HTR-8/SVneo (cell line): ENCODE measurements at places on chromosomes 7 and 10.

DNA sequence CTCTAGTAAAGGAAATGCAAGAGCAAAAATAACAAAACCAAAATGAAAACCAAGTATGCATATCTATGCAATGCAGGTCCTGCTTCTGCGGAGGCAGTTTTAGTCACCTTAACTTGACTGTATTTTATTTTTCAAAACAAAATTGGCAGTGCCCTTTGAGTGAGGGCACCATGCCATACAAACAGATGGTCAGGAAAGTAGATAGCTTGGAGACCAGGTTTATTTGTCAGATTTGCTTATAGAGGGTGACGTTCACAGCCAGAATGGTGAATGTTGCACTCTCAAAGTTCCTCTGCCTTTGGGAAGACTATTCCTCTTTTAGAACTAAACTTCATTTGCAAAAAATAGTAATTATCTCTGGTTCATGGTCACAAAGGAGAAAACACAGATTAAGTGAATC lies 801.9 kb downstream of the ANKRD7 start:
- no peak for DNase-seq

- DNase-seq = no peak
Observed at GRCh38 chr7:154931906-154932305, 71.0 kb downstream of the PAXIP1 start.

- peak; percentile 45 for DNase-seq
Observed at GRCh38 chr10:60480865-60481563, 91.3 kb upstream of the ANK3 start.

GRCh38 chr7:2154121-2154520 lies 78.6 kb downstream of the MAD1L1 start:
- DNase-seq = no peak

GRCh38 chr7:143356414-143357050 lies 6.0 kb downstream of the FAM131B start:
- no peak for DNase-seq

- DNase-seq = no peak
Observed at GRCh38 chr7:34109936-34110780, 204.8 kb downstream of the BMPER start.

GRCh38 chr7:135772639-135773222 lies 24.1 kb upstream of the FAM180A start:
- DNase-seq = no peak

GRCh38 chr10:91521439-91521838 lies 111.3 kb downstream of the HECTD2 start:
- DNase-seq = no peak

DNA sequence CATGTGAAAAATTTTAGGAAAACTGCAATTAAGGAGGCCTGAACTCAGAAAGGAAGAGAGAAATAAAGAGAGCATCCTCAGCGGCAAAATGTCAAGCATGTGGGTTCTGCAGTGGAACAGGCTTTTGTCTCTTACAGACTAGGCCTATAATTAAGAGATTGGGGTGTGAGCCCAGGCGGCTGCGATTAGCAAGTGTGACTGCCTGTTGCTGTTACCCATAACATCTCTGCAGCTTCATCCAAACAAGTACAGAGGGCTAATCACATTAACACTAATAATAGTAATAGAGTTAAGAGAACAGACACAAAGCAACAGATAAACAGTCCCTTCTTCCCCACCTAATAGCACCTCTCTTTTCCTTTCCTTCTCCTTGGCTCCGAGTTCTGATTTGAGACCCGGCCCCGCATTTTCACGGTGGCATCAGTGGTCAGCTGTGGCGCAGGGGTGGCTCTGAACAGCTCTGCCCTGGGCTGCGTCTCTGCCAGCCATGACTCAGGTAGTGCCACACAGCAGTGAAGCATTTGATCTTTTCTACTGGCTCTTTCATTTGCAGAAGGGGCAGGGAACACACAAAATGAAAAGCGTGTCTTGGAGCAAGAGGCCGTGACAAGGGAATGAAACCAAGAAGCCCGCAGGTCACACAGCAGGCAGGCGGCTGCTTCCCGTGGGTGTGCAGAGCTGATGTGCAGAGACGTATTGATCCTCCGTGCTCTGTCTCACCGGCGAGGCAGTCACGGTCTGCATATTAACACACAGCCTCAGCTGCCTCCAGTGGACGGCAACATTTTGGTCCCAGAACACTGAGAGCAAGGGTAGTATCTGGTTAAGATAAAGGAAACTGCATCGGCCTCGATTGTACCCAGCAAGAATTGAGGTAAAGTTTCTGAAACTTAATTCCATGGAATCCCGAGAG lies 103.1 kb downstream of the KLF6 start:
- no peak for DNase-seq

DNA sequence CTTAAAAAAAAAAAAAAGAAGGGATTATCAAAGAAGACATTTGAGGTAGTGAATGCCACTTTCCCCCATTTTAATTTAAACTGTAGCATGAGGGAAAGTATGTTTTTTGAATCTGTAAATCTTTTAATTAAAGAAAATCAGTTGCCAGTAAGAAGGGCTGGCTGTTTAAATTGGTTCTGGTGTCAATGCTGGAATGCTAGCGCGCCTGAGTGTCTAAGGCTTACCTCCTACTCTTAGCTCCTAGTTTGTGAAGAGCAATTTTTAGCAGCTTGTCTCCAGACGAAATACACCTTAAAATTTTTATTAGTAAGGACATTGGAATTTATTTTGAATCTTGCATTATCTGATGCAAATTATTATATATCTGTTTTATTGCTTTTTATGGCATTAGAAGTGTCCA lies 54.1 kb downstream of the UBE3C start:
- no peak for DNase-seq

DNA sequence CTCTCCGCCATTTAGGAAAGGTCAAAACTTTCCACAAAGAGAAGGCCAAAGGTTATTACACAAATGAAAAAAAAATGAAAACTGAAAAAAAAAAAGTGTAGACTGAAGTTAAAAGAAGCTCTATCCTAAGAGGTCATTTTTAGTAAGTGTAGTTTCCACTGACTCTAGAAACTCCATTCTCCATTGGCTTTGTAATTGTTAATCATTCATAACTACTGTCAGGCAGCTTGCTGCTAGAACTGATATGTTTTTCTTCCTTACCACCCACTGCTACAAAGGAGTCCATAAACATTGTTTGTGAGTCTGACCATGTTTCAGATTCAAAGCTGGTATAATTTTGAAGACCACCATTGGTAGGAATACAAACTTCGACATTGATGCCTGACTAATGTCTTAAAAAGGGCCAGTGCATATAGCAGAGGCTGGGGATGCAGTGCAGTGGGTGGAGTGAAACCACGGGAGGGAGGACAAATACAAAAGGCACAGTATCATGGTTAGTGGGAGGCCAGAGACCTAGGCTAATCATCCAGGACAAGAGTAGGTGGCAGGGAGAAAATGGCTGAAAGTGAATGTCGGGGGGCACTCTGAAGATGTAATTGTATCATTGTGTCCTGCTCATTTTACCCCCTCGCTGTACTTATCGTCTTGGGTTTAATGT lies 16.9 kb upstream of the DYNC1I1 start:
- no peak for DNase-seq

DNA sequence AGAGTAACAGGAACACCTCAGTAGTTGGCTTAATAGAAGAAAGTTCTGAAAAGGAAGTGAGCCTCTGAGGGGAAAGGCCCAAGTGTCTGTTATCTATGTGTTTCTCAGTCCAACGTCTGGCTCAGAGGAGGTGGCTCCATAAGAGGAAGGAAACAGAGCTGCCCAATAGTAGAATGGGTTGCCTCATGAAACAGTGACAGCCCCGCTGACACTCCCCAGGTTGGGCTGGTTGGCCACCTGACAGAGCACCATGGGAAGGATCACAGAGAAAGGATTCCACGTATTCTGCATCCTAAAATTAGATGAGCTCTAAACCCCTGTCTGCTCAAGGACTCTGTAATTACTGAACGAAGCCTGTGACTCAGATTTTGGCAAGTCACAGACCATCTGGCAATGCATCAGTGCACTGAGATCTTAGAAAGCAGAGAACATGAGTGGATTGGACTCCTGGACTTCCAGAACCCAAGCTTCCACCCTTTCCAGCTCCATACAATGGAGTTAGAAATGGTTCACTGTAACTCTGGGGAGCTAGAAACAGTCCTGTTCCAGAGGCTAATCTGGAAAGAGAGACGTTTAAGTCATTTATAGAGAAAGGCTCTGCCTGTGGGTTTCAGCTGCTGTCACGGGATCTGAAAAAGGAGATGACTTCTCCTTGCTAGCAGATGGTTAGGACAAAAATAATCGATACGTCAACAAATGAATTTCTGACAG lies 2.9 kb downstream of the PKD2L1 start:
- DNase-seq = no peak

DNA sequence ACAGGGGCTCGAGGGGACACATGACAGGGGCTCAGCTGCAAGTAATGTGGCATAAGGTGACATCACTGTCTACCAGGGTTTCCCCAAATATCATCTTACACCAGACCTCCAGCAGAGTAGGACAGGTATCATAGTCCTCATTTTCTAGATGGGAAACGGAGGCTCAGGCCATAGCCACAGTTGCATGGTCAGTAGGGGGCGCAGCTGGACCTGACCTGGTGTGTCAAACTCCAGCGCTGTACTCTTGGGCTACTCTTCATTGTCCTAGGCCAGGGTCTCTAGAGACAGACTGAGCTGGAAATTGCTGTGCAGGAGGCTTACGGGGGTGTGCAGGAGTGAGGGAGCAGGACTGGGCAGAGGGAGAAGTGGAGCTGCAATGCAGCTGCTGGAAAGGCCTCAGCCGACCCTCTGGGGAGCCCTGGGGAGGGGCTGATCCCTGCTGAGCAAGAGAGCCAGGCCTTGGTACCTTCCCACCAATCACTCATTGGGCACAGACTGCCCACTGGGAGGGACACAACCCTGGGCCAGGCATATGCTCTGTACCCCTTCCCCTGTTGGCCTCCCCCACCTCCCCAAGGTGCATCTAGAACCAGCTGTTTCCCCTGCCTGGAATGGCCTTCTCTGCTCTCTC lies 89.9 kb downstream of the CDH23 start:
- DNase-seq = peak; percentile 36

- DNase-seq = no peak
Observed at GRCh38 chr7:105330526-105330925, 58.2 kb downstream of the SRPK2 start.

GRCh38 chr7:97145068-97145467 lies 27.6 kb downstream of the SDHAF3 start:
- no peak for DNase-seq

DNA sequence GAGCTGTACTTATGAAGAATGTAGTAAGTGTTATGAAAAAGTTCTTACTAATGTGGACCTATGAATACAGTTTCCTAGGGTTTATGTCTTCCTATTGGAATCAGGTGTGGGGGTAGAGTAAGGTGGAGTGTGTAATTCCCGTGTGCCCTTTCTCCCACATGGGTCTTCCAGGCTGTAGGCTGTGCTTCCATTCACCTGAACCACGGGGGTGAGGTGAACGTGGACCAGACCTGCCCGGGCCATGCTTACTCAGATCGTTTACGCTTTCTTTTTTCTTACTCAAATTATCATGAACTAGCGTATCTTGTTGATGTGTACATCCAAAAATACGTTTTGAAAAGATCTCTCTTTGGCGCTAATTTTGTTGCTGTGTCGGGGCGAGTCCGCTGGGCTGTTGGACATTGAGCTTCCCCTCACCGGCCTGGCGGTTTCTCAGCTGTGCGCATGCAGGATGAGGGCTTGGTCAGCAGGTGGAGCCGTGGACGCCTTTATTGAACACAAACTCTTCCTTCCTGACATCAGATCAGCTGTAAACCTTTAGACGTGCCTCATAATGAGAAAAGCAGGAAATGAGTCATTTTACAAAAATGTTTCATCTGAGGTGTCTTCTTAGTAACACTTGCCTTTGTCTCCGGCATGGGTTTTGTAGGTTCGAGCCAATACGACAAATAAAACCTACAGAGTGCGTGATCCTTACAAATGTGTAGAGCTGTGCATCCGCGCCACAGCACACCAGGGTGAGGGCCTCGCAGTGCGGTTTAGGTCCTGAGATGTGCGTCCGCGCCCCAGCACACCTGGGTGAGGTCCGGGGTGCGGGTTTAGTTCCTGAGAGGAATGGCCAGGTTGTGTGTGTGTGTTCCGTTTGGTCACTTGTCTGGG lies 53.8 kb downstream of the WDR37 start:
- DNase-seq = peak; percentile 91

DNA sequence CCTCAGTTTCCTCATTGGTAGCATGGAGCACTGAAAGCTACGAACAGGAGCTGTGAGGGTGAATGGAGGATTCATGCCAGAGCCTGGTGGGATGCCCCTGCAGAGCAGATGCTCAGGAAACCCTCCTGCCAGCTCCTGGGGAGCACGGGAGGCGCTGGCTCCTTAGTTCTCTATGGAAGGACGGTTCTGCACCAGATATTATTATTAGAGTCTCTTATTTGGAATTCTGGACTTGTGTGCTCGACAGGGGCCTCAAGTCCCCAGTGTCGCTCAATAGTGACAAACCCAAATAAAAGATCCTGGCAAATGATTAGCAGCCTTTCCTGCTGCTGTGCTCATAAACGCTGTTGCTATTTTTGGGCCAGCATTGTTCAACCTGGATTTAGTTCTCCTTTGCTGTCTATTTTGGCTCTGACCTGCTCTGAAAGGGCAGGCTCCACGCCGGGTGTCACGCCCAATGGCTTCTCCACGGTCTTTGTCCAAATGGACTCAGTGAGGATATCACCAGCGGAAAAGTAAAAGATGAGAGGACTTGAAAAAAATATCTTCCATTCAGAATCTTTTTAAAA lies 23.0 kb upstream of the KLF6 start:
- no peak for DNase-seq

- no peak for DNase-seq
Observed at GRCh38 chr10:24790599-24790998, 66.9 kb upstream of the ARHGAP21 start.

DNA sequence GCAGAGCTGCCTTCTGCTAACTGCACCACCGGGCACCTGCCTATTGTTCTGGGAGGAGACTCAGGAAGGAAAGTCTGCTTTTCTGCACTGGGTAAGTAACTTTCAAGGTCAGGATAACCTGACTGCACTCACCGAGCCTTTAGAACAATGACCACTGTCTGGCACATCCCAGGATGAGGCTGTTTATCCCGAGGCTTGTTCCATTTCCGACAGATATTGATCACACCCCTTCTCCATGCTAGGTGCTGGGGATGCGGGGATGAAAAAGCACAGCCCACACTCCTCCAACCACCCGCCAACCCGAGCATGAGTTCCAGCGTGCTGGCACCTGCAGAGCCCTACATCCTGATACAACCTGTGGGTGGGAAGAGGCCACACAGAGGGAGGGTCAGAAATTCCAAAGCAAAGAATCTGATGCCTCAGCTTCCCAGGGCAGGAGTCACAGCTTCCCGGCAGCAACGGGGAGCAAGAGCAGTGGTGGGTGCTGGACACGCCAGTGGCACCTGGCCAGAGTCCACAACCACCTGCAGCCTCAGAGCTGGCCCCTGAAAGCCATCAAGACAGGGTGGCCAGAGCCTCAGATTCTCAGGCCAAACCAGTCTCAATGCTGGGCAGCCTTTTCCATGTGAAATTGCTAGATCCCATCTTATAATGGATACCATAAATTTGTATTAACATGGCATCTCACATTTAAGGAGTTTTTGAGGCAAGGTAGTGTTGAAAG lies 34.9 kb upstream of the CNPY1 start:
- no peak for DNase-seq
